GM10248 (cell line): ENCODE measurements at places on chromosomes 16 and 17.

GRCh38 chr17:40551091-40551878, 14.0 kb downstream of the CCR7 start:
- no peak for DNase-seq

GRCh38 chr16:47643323-47644000, 182.3 kb downstream of the PHKB start:
- DNase-seq: no peak

GRCh38 chr17:28327031-28327607, 8.1 kb downstream of the TMEM97 start:
- DNase-seq: no peak

DNA sequence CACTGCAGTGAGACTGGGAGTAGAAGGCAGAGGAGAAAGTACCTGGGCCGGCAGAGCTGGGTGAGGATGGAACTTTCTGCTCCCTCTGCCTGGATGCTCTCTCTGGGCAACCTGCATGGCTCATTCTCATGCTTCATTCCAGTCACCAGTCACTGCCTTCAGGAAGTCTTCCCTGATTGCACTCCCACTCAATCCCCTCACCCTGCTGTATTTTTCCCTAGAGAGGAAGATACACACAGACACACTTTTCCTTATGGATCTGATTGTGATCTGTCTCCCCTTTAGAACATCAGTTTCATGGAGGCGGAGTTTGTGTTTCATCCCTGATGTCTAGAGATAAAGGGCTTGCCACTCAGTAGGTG, 44.9 kb downstream of the MEAK7 start:
- DNase-seq: no peak

DNA sequence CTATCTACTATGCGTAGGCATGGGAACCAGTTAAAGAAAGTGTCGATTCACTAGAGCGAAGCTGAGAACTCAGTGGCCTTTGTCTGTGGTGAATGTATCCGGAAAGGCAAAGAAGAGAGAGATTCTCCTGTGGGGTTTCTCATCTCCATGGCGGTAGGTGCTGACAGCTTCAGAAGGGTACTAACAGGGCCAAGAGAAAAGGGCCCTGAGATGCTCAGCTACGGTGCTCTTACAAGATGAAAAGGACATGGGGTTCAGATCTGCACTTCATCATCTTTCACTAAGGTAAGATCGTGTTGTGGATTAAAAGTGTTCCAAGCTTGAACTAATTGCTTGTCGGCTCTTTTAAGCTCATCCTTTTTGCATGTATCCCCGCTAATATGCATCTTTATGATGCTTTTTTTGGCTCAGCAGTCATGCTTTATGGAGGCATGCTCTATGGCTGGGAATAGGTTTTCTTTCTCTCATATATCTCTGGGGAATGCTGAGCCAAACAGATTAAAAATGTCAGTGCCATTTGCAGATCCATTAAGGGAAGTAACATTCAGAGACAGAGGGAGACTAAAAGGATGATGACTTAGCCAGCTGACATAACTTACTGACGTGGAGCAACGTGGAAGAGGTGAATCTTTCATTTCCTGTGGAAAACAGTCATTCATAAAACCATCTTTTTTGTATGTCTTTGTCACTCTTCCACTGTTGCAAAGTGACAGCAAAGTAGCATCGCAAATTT, 29.9 kb downstream of the KCNJ16 start:
- no peak for DNase-seq

DNA sequence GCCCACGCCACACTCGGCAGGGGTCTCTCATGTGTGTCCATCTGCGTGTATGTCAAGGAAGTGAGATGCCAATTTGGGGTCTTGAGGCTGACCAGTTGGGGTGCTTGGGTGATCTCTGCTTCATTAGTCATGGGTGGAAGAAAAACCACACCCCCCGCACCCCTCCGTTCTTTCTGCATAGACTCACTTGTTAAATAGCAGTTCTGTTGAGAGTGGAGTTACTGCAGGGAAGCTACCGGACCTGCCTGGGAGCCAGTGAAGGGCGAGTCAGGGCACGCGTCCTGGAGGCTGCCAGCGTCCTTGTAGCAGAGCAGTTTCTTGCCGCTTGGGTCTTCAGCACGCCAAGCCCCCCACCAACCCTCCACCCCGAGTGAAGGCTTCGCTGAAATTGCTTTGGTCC, 8.5 kb downstream of the SNN start:
- DNase-seq: no peak

DNA sequence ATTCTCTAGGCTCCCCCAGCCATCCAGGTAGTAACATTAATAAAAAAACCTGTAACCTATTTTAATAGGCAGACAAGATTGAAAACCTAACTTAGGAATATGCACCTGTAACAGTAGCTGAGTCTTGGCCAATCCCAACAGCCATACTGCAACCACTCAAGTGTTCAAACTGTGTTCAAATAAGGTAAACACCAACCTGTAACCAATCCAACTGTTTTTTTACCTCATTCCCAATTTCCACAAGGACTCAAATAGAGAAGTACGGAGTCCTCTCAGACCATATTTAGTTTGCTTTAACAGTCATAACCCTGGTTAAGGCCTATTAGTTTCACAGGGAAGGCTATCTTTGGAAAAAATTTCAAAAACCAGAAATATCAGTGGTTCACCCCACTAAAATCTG, 40.4 kb upstream of the NOS2 start:
- no peak for DNase-seq

- DNase-seq: no peak
These were observed 416 bp downstream of the RNF43 start for GRCh38 chr17:58416937-58417299.

GRCh38 chr17:65759532-65759931, 198.1 kb upstream of the AXIN2 start:
- no peak for DNase-seq

DNA sequence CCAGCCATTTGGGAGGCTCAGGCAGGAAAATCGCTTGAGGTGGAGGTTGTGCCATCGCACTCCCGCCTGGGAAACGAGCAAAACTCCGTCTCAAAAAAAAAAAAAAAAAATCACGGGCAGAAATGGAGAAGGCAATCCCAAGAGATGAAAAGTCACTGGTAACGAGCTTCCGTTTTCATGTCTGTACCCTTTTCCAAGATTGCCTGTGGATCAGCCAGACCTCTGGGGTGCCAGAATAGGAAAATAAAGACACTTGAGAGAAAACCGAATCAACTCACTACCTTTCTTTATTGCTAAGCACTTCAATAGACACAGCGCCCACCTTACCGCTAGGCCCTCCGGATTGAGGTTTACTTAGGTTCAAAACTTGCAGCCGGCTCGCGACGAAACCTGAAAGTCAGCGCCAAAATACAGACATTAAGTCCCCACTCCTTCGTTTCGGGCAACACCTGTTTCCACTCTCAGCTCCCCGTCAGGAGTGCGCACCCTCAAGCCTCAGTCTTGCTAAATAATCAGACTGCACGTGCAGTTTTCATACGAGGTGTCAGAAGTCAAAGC, 970 bp upstream of the TRAF7 start:
- DNase-seq: no peak

- no peak for DNase-seq
These were observed 170.4 kb downstream of the ZFHX3 start for GRCh38 chr16:72877374-72878028.

- DNase-seq: no peak
These were observed 7.6 kb downstream of the MRM1 start for GRCh38 chr17:36608794-36609497.

DNA sequence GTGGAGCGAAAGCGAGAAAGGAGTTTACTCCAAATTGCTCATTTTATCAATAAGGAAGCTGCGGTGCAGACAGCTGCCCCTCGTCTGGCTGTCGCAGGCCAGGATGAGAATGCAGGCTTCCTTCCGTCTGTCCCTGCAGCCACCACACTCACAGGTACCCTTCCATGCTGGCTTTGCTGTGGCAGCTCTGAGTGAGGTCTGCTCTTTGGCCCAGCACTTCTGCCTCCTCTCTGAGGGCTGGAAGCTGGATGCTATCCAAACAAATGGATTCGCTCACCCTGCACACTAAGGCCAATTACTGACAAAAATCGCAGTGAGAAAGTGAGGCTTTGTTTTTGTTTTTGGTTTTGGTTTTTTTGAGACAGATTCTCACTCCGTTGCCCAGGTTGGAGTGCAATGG, 7.0 kb downstream of the ARMC7 start:
- no peak for DNase-seq

- DNase-seq: no peak
These were observed 17.0 kb upstream of the NAGS start for GRCh38 chr17:43987131-43988021.

GRCh38 chr17:8465356-8465755, 29.7 kb downstream of the NDEL1 start:
- DNase-seq: no peak

- no peak for DNase-seq
These were observed 29.0 kb downstream of the RMI2 start for GRCh38 chr16:11374255-11374654.

DNA sequence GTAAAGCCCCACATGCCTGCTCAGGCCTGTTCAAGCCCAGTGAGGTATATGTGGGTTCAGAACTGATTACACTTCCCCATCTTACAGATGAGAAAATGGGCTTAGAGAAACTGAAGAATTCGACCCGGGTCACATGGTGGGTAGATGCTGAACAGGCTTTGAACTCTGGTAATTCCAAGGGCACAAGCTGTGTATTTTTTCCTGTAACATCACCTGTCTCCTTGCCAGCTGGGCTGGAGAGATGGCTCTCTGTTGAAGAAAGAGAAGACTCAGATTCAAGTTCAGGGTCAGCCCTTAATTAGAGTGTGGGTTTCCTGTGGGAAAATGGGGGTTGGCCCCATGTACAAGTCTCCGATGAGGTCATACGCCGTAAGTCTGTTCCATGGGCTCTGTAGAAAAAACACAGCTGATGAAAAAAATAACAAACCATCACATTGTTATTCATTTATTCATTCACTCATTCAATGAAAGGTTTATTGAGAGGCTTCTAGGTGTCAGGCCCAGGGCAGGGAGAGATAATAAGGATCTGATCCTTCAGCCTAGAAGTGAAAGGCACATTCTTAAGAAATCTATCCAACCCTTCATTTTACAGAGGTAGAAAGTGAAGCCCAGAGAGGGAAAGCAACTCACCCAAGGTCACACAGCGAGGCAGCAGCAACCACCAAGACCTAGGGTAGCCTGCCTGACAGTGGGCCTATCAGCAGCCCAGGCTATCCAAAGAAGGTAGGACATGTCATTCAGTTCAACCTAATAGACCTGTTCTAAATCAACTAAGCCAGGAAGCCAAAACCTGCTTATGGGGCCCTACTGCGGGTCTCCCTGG, 482.8 kb downstream of the SOX9 start:
- DNase-seq: no peak

DNA sequence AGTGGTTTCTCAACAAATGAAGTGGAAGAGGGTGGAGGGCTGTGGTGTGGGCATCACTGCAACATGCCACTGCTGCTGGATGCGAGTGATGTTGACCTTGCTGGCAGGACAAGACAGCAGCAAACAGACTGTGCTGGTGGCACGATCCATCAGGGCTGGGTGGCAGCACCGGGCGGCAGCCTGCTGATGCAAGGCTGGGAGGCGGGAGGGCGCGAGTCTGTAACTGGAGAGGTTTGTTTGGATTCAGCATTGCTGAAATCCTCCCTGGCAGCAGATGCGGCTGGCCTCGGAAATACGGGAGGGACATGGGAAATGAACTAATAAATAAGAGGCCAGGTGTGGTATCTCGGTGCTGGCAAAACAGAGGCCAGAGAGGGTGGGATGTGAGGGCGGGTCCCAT, 224.2 kb downstream of the ENGASE start:
- no peak for DNase-seq

- DNase-seq: no peak
These were observed 175.2 kb downstream of the CCDC182 start for GRCh38 chr17:57569853-57570252.

DNA sequence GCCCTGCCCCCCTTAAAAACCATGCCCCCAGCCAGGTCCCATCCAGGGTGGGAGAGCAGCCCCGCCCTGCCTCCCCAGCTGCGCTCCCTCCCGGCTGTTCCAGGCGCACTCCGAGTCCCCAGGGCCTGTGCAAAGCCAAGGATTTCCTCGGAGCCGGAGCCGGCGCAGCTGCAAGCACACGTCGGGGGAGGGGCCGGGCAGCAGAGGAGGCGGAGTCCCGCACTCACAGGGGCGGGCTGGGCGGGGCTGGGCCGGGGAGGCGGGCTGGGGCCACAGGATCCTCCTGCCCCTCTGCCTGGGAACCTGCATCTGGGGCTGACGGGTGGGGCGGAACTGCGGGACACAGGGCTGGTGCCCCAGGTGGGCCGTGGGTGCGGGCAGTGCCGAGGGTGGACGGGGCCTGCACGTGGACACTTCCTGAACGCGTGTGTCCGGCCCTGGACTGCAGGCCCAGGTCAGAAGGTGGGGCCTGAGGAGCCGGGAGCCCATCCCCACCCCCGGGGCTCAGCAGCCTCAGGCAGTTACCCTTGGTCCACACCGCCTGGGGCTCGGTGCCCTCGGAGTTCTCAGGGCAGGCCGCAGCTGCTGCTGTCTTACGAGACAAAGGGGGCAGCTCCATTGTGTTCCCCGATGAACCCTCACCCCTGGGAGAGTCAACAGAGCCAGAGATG, 24.0 kb upstream of the SSTR5 start:
- DNase-seq: no peak

DNA sequence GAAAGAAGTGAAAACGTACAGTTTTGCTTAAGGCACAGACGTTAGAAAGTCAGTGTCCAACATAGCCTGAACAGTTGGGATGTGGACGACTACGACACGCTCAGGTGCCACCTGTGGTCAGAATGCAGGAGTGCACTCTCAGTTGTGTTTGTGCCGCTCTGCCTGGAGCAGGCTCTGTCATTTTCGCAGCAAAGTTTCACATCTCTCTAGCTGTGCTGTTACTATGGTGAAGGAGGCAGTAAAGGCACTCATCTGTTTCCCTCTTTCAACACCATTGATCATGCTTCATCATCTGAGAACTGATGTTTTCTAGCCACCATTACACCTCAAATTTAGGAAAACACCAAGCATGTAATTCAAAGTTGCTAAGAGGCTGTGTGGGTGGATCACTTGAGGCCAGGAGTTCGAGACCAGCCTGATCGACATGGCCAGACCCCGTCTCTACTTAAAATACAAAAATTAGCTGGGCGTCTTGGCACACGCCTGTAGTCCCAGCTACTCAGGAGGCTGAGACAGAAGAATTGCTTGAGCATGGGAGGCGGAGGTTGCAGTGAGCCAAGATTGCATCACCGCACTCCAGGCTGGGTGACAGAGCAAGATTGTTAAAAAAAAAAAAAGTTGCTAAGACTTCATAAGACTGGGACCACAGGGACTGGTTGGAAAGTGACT, 44.9 kb upstream of the DNAJA2 start:
- peak; percentile 88 for DNase-seq

DNA sequence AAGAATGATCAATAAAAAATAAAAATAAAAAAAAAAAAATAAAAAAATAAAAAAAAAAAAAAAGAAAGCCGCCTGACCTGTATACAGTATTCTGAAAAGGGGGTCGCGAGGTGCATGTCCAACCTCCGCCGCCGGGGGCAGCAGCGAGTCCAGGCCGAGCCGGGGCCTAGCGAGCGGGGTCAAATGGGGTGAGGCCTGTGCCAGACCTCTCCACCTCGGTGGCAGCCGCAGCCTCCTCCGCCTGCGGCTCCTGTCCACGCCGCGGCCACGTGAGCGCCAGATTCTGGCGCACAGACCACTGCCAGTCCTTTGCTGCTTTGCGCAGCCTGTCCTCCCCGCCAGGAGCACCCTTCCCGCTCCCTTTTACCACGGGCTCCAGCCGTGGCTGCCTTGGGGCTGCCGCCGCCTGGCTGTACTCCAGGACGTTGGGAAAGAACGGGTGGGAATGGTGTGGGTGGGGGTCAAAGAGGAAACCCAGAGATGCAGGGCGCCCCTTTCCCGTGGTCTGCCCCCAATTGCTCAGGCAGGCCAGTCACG, 2.4 kb upstream of the BCKDK start:
- DNase-seq: peak; percentile 82
